Stimulated activated CD8-positive, alpha-beta memory T cell treated with anti-CD3 and anti-CD28 coated beads, Interleukin-4, amount 100 ng/mL, for 4 hours (primary cell): ENCODE measurements at places on chromosomes 1 and 21.

- no peak for DNase-seq
Observed at GRCh38 chr21:40120940-40121575, 253.8 kb downstream of the PCP4 start.

DNA sequence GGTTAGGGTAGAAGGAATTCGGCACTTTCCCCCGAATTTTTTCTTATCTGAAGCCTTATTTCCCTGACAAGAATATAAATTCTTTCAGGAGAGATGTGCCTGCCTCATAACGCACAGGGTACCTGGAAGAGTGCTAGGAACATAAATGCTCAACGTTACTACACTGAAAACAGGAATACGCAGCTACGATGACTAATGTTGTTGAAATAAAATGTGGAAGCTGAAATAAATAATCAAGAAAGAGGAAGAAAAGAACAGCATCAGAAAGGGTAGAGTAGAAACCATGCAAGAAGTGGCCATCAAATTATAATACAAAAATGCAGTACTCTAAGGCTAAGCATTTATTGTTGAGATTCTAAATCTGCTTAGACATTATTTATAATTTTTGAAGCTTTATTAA, 33.9 kb downstream of the SLC66A1 start:
- DNase-seq = no peak

- no peak for DNase-seq
Observed at GRCh38 chr1:31633117-31633516, 11.6 kb downstream of the PEF1 start.

DNA sequence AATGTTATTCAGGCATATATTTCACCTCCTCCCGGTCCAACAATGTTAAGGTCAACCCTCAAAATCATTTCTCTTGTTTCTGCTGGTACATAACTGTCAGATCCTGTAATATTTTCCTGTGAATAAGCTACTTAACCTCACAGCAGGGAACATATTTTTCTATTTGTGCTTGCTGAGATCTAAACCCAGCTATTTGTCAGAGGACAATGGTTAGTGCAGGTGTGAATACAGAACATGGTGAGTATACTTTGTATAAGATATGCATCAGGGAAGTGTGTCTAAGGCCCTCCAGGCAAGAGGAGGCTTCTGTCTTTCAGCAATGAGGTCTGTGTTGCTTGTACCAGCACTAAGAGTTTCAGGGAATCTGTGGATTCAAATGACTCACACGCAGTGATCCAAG, 970.6 kb downstream of the NCAM2 start:
- DNase-seq = no peak
